Vein endothelial cell (primary cell): ENCODE measurements at places on chromosomes 5 and 9. TPM values are rescaled to one million over a fixed set of nuclear protein-coding genes. Genes with fewer than 3 reads are reported as not detected.

CDX1 gene
- not detected in 2 replicates for total RNA-seq

CATSPER3 gene
- total RNA-seq: under 0.01 TPM in 1 of 2 replicates, not detected in the other

TLR4 gene
- total RNA-seq: 92.9 and 207 TPM in 2 replicates

JAKMIP2 gene
- total RNA-seq: not detected in 2 replicates

PCDHB12 gene
- total RNA-seq: 0.76 and 0.98 TPM in 2 replicates

FAM81B gene
- total RNA-seq: under 0.01 TPM in 1 of 2 replicates, not detected in the other

MYMK gene
- total RNA-seq: not detected in 2 replicates

ORM2 gene
- not detected in 2 replicates for total RNA-seq

C5orf58 gene
- total RNA-seq: not detected in 2 replicates
